ENCODE measurements at places on chromosomes 1 and 21.

DNA sequence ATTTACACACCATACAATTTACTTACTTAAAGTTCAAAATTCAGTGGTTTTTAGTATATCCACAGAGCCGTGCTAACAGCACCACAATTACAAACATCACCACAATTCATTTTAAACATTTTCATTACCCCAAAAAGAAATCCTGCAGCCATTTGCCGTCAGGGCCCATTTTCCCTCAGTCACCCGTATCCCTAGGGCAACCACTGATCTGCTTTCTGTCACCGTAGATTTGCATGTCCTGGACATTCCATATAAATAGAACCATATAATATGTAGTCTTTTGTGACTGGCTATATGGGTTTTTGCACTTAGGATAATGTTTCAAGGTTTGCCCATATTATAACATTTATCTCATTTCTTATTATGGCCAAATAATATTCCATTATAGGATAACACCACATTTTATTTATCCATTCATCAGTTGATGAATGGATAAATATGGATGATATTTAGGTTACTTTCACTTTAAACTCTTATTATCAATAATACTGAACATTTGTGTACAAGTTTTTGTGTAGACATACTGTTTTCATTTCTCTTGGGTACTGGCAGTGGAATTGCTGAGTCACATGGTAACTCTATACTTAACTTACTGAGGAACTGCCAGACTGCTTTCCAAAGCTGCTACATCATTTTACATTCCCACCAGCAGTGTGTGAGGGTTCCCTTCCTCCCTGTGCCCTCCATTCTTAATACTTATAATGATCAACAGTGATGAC is 68.9 kb downstream of the ST3GAL3 start:
- DNase-seq = no peak

GRCh38 chr1:8701794-8702471 is 115.5 kb downstream of the RERE start:
- peak; percentile 20 for DNase-seq

DNA sequence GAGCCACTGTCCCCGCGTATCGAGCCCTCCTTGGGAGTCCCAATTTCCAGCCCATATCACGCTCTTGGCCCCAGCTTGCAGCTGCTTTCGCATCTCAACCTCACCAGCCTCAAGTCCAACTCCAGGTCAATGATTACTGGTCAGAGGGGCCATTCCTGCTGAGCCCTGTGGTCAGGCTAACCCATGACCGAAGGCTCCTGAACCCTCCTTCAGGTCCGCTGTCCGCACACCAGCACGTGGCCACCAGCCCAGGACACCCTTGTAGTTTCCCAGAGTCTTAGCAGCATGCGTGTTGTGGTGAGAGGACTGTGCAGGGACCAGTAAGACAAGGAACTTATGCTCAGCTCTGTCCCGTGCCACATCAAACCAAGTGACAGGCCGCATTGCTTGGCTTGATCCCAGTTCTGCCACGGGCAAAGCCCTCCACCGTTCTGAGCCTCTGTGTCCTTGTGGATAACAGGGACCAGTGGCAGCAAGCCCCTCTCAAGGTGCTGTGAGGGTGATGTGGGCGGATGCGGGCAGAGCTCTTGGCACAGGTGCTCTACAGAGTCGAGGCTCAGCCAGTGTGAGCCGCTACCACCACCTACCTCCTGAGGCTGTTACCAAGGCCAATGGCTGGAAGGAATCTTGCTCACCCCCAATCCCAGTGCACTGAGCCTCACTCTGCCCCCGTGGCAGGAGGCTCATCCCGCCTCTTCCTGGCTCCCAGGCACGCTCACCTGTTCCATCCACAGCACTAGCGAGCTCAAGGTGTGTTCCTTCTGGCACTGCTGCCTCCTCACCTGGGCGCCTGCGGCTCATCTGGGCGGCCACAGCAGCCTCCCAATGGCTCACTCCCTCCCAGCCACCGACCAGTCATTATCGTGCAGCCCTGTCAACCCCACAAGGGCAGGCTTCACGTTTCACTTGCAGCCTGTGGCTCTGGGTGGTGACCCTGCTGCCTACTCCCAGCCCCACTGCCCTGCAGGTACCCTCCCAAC is 20.4 kb downstream of the KRTAP10-1 start:
- DNase-seq = no peak

GRCh38 chr1:40646315-40646714 is 19.2 kb downstream of the RIMS3 start:
- no peak for DNase-seq

- DNase-seq = no peak
Measured at GRCh38 chr1:44911026-44911425, 68.0 kb upstream of the PTCH2 start.

DNA sequence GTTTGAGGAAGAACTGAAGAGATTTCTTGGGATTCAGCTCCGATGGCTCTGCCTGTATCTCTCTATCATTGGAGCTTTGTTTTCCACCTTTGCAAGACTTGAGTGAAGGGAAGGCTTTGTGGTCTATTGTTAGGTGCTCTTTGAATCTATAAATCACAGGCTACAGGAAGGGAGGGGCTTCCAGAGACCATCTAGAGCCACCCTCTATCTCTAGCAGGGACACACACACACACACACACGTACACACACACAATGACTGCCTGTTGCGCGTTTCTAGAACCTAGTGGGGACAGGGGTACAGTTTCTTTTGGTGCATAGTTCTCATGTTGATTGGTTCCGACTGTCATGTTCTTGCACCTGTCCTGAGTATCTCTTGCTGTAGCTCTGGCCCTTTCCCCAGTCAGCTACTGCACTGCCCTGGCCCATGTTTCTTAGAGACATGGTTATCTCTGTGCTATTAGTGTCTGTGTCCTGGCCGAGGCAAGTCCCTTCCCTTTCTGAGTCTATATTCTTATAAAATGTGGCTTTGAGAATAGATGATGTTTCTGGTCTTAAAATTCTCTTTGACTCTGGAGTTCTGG is 60.7 kb downstream of the MAN1C1 start:
- DNase-seq = no peak

DNA sequence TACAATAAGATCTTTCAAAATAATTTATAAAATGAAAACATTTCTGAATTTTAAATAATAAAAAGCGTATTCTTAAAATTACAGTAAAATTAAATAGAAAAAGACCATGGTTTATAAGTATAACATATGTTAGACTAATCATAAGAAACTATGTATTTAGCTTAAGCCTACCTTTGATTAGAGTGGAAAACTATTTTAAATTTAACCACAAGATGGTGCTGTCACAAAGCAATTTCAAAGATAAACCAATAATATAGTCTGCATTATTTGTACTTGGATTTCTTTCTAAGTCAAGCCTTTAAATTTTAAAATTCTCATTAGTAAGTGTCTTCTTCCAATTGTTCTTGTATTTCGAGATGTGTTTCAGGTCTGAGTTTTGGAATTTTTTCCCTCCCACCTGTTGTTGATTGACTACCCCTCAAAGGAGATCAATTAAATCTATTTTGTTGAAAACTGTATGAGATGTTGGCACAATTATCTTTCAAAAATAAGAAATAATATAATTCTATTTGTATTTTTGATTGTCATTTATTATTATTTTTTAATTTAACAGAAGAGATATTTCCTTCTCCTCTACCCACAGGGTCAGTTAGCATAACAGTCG is 459.8 kb downstream of the KCNT2 start:
- no peak for DNase-seq

GRCh38 chr1:18575620-18576019 is 55.0 kb upstream of the PAX7 start:
- DNase-seq = peak; percentile 80

DNA sequence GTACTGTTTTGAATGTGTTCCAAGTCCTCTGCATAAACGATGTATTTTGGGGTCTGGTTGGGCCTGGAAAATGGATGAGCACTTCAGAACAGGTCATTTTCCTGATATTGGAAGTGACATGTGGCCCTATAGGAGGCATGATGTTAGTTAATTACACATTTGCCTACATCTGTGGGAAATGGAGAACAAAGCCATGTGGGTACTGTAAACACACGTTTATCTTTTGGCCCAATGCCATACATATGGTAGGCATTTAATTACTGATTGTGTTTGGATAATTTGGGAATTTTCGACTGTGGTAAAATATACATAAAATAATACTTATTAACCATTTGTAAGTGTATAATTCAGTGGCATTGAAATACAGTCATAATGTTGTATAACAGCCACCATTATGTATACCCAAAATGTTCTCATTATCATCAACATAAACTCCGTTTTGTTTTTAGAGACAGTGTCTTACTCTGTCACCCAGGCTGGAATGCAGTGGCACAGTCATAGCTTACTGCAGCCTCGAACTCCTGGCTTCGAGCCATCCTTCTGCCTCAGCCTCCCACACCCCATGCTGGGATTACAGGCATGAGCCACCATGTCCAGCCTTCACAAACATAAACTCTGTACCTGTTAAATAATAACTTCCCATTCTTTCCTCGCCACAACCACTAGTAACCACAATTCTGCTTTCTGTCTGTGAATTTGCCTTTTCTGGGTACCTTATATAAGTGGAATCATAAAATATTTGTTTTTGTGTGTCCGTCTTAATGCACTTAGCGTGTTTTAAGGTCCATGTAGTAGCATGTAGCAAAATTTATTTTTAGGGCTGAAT is 11.9 kb upstream of the RNPEP start:
- DNase-seq = no peak

GRCh38 chr1:151635479-151636072 is 23.7 kb downstream of the SNX27 start:
- DNase-seq = no peak

DNA sequence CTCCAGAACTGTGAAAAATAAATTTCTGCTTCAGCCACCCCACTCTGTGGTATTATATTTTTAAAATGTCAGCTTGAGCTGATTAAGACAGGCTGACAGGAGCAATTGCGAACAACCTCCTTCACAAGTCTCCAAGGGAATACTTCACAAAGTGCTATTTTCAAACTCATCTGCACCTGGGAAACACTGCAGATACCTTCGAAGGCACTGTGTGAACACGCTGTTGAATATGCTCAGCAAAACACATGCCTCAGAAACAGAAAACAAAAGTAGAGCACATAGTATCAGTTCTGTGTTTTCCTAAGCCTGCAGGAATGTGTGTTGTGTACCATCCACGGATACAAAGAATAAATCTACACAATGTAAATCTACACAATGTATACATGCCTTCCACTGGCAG is 10.6 kb downstream of the TSPAN2 start:
- no peak for DNase-seq

GRCh38 chr1:3696689-3697088 is 44.4 kb downstream of the TP73 start:
- no peak for DNase-seq

GRCh38 chr1:206975306-206975705 is 5.0 kb upstream of the FCAMR start:
- no peak for DNase-seq

GRCh38 chr1:9850442-9851162 is 26.8 kb upstream of the CLSTN1 start:
- DNase-seq = no peak

DNA sequence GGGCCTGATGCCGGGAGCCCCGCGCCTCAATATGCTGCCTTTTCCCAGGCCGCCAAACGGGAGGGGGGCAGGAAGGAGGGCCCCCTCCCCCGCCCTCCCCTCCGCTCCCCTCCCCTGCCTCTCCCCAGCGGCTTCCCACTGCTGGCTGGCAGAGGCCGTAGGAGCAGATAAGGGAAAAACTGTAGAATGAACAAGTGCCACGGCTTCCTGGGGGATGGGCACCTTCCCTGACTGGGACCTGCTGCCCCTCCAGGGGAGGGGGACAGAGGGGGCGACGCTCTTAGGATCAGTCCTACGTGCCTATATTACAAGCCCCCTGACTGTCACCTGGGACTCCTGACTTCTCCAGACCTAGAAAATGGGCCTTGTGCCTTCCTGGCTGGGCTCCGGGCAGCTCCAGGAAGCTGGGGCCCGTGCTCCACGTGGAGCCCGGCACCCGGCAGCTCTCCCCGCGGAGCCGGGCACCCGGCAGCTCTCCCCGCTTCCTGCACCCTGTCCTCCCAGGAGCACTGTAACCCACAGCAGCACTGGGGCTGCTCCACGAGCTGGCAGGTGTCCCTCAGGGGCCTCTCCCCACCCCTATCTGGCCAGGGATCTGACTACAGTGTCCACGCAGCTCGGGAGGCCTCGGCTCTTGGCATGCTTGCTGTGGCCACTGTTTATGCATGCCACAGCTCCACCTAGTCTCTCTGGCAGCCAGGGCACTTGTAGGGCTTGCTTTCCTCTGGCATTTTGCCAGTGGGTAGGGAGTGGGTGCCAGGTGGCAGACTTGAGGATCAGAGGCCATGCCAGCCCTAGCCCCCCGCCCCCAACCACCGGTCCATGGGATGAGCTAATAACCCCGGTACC is 674 bp upstream of the HES5 start:
- peak; percentile 21 for DNase-seq

GRCh38 chr1:94395231-94395630 is 23.0 kb upstream of the ABCD3 start:
- DNase-seq = no peak

- DNase-seq = no peak
Measured at GRCh38 chr1:39526466-39527189, 35.2 kb downstream of the BMP8A start.

GRCh38 chr21:35651196-35651595 is 409.1 kb downstream of the SETD4 start:
- no peak for DNase-seq

DNA sequence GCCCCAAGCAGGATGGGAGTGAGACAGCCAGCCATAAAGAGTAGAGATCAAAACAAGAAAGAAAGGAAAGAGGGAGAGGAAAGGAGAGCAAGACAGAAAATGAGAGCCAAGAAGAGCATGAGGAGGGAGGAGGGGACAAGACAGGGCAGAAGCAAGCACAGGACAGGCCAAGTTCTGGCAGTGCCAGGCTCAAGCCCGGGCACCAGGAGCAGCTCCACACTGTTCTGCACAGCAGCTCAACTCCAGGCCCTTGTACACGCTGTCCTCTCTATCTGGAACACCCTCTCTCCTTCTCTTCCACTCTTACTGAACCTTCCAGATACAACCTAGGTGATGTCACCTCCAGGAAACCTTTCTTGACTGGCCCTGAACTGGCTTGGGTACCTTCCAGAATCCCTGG is 11.7 kb downstream of the IFFO2 start:
- DNase-seq = no peak

DNA sequence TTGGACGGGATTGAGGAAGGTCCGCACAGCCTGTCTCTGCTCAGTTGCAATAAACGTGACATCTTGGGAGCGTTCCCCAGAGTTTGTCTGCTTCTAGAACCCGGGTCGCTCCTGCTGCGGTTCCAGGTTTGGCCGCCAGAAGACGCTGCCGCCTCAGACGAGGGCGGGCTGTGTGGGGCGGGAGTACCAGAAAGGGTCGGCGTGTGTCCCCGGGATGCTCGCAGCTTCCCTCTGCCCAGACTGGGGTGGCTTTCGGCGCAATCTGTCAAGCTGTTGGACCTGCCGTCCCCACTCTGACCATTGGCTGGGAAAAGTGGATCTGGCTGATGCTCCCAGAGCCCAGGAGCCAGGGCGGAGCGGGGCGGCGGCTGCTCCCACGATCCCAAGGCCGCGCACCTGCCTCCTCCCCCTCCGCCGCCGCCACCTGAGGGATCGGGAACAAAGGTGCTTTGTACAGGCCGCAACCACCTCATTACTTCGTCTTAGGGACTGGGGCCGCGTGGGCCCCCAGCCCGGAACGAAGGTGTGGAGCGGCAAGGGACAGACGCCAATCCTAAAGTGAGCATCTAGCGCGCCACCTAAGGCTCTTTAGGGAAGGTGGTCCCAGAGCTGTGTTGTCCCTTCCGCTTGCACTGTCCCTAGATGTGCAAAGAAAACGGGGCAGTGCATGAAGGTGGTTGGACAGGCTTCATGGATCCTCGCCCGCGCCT is 683 bp upstream of the EFNA4 start:
- DNase-seq = no peak
